ENCODE measurements at places on chromosomes 16 and 17.

- DNase-seq = peak; percentile 61
Observed at GRCh38 chr17:35849469-35850348, 19.0 kb downstream of the HEATR9 start.

DNA sequence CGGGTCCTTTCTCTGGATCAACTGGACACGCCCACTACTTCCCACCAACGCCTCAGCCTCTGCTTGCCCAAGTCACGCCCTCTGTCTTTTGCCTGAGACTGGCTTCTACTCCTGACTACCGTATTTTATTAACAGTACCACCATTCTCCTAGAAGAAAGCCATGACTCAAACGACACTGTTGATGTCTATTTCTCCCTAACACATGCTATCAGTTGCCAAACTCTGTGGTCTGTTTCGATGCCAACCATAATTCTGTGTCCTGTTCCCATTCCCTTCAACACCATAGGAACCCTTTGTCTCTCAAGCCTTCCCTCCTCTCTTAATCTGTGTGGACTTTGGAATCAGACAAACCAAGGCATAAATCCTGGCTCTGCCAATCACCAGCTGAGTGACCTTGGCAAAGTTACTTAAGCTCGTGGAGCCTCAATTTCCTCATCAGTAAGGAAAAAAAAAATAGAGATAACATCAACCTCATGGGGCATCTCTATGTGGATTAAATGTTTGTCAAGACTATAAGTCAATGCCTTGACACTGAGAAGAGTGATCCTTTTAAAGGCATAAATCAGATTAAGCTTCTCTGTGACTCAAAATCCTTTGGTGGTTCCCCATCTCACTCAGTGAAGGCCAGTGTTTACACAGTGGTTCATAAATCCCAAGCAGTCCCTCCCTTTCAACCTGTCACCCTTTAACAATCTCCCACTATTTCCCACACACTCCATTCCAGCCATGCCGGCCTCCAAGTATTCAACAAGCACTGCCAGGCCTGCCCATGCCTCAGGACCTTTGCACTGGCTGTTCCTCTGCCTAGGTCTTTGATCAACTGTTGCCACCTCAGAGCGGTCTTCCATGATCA, 45.6 kb downstream of the ERN1 start:
- DNase-seq = peak; percentile 68

GRCh38 chr16:78489631-78490030, 390.2 kb downstream of the WWOX start:
- DNase-seq = no peak

- DNase-seq = peak; percentile 77
Observed at GRCh38 chr17:74864866-74865395, 5.2 kb upstream of the GRIN2C start.

GRCh38 chr17:78412403-78412802, 34.0 kb downstream of the PGS1 start:
- no peak for DNase-seq

GRCh38 chr17:82440991-82441627, 9.4 kb downstream of the CYBC1 start:
- no peak for DNase-seq

- DNase-seq = no peak
Observed at GRCh38 chr16:62288990-62289629, 252.9 kb upstream of the CDH8 start.

DNA sequence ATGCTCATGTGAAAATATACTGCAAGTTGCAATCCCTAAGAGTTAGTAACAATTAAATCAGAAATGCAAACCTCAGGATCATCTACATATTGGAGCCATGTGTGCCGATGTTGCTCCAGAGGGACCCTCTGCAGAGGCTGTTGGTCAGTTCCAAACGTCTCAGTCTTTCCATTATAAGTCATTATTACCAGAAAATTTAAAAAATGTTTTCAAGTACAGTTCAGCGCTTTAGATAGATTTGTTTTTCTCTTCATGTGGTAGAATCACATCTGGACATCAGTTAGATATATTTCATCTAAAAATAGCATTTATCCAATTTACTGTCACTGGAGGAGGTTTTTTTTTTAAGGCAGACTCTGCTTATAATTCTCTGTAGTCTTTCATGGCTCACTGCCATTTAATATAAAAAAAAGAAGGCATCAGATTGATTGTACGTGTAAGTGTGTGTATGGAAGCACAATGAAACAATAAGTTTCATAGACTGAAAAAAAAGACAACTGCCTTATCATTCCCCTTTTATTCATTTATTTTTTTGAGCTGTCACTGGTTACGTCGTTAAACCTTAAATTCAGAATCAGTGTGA, 46.1 kb upstream of the MARCHF10 start:
- DNase-seq = no peak

DNA sequence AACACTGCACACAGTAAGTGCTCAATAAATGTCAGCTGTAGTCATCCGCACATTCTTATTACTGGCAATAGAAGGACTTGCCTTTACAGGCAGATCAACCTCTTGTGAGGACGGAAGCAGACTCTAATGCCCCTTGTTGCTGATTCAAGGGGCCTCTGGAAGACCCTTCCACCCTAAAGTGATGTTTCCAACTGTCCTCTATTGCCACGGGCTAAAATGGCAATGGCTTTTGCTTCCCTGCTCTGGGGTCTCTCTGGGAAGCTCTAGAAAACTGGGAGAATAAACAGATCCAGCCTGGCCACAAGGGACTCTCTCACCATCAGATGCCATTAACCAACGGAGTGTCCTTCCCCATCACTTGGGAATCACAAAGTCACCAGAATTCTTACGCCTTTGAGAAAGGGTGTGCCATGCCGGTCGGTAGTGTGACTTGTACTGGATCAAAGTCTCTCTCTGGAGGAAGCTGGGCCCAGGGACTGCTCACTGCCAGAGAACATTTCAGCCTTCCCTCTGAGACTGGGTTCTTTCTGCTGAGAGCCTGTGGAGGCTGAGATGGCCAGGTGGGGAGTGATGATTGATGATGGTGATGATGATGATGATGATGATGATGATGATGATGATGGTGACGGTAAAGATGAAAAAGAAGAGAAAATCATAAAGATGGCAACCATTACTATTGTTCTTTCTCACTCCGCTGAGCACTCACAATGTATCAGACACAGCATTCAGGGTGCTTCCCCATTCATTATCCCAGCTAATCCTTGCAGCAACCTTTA, 146.8 kb downstream of the CYLD start:
- DNase-seq = no peak

- DNase-seq = no peak
Observed at GRCh38 chr17:34370376-34370996, 7.5 kb upstream of the CCL1 start.

DNA sequence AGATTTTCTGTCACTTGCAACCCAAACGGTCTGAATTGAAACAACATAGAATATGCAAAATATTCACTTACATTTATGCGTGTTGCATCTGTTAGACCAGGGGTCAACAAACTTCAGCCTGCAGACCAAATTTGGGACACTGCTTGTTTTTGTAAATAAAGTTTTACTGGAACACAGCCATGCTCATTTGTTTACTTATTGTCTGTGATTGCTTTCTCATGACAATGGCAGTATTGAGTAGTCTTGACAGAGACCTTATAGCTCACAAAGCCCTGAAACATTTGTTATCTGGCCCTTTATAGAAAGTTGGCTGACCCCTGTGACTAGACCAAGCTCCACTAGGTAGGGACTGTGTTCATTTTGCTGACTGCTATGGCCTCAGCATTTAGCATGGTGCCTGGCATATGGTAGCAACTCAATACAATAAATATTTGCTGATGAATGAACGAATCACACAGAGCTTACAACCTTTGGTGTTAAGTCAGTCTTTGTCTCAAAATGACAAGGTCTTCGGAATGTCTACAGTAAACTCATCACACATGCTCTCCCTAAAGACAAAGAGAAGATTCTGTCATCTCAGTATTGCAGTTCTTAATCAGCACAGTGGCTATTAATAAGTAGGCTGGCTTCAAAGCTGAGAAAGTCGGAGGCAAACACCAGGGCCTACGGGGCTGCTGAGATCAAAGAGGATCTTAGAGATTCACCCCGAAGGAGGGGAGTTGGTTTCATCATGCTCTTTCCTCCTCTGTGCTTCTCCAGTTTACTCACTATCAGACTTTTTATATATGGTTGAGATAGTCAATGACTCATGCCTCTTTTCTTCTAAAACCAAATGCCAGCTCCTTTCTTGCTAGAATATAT, 95.2 kb upstream of the AXIN2 start:
- DNase-seq = no peak

- no peak for DNase-seq
Observed at GRCh38 chr16:64453646-64454045, 668.2 kb downstream of the CDH11 start.

GRCh38 chr17:28878981-28879380, 18.6 kb downstream of the FLOT2 start:
- peak; percentile 36 for DNase-seq

GRCh38 chr17:5958850-5959249, 111.3 kb upstream of the WSCD1 start:
- DNase-seq = no peak

DNA sequence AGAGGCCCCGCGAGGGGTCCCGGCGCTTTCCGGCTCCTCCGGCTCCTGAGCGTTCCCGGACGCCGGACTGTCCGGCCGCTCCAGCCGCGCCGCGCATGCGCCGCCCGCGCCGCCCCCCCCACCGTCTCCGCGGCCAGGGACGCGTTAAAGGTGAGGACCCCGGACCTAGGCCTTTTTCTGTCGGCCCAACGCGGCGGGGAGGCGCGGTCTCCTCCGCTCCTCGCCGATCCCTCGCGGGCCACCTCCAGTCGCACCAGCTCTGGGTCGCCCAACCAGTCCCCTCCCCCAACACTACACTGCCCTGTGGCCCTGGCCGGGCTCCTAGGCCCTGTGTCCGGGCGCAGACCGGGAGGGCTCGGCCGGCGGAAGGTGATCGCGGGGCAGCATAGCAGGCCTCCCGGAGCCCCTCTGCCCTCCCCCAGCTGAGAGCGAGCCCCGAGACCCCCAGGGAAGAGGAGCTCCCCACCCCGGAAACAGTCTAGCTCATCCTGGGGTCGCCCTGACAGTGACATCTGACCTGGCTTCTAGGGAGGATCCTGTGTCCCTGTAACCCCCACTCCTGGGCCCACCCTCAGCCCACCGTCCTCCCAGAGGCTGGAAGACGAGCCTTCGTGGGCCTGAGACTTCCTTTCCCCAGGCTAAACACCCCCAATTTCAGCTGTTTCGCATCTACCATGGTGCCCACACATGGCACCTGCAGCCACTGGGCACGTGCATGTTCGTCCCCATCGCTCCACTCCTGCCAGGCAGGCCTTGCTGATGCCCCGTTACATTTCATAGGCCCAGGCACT, 14.7 kb upstream of the BCAR1 start:
- peak; percentile 66 for DNase-seq

- DNase-seq = no peak
Observed at GRCh38 chr17:61836266-61837174, 26.8 kb downstream of the BRIP1 start.

GRCh38 chr16:27945233-27945973, 118.1 kb downstream of the GSG1L start:
- no peak for DNase-seq

DNA sequence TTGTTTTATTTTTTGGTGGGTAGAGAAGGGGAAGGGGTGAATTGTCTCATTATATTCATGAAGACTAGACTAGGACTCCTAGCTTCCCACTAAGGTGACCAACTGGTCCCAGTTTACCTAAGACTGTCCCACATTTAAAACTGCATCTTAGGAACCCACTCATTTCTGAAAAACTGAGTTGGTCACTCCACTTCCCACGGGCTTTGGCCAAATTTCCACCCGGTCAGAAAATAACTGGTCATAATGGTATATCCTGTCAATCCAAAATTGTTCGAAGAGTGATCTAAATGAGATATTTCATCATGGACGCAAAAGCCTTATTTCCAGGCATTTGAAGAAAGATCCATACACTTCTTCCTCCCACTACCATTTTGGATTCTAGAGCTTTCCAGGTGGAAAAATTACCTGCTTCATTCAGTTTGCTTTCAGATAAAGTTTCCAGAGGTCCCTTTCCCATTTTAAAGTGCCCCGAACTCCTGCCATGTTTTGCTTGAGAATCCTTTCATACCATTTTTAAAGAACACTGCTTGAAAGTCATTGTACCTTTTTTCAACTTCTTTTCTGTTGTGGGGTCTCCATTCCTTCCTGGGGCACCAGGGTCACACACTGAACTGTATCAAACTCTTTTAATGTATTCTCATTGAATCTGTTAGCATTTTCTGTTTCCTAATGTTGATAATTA, 21.8 kb upstream of the ZFHX3 start:
- no peak for DNase-seq

GRCh38 chr16:50630394-50631020, 50.6 kb downstream of the SNX20 start:
- no peak for DNase-seq

DNA sequence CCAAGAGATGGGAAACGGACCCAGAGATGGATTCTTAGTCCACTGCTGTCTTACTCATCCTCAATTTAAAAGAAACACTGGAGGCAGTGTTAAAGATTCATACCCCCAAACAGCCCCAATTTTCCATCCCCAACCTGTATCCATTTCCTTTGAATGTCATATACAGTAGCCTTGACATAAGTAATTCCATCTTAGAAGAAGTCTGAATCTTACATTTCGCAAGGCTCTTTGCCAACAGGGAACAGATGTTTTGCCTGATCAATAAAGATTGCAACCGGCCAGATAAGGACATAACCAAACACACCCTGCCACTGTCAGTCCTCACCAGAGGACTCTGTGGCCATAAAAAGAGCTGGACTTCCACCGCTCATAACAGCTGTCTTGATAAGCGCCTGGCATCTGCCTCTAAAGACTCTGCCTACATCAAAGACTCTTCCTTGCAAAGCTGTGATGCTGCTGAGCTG, 59.0 kb upstream of the MED9 start:
- peak; percentile 67 for DNase-seq

- DNase-seq = no peak
Observed at GRCh38 chr17:62882284-62882683, 74.2 kb upstream of the MARCHF10 start.

DNA sequence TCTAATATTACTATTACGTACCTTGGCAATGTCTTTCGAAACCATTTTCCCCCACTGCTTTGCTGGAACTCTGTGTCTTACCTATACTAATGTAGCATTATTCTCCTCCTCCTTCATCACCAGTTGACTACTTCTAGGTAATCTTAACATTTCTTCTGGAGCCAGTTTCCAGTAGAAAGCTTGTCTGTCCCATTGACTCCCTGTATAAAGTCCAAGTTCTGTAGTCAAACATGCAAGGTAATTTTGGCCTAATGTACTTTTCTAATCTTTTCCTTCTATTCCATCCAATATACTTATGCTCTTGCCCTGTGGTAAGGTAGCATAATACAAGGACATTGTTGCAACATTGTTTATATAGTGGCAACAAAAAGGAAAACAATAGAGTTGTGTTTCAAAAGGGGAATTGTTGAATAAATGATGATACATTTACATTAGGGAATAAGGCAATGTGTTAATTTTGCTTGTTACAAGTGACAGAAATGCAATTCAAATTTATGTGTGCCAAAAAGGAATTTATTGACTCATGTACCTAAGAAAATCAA, 27.9 kb downstream of the OMG start:
- DNase-seq = no peak

GRCh38 chr16:85613604-85614337, 649 bp downstream of the GSE1 start:
- DNase-seq = peak; percentile 68

All from colonic mucosa (tissue), 4 donors.